ENCODE measurements at places on chromosomes 1 and 21.

- no peak for DNase-seq
Measured at GRCh38 chr21:44878053-44878982, 4.8 kb upstream of the PTTG1IP start.

- DNase-seq: no peak
Measured at GRCh38 chr21:43949499-43950208, 62.5 kb upstream of the TRAPPC10 start.

GRCh38 chr1:104195395-104195794 lies 445.7 kb downstream of the AMY1C start:
- DNase-seq: no peak

- DNase-seq: no peak
Measured at GRCh38 chr1:90957497-90957896, 64.3 kb downstream of the ZNF644 start.

GRCh38 chr1:224534731-224535130 lies 81.4 kb upstream of the CNIH3 start:
- no peak for DNase-seq

DNA sequence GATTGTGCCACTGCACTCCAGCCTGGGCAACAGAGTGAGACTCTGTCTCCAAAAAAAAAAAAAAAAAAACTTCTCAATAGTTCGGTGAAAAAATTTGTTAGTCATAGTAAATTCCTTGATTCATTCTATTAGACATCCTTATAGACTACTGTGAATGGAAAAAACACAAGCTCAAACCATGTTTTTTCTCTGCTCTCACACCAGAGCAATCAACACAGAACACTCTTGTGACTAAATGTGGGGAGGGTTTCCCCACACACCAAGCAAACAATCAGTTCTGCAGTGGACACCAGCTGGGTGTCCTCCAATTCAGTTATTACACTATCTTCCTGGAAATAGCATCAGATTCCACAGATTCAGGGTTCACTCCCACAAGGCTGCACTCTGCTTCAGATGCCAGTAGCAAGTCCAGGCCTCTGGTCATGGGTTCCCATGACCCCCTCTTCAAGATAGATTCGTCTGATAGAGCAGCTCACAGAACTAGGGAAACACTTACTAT lies 69.1 kb upstream of the TEKT2 start:
- no peak for DNase-seq

GRCh38 chr1:81706650-81707435 lies 93.9 kb upstream of the ADGRL2 start:
- no peak for DNase-seq

- DNase-seq: no peak
Measured at GRCh38 chr1:52795464-52795863, 47.1 kb upstream of the ZYG11A start.

DNA sequence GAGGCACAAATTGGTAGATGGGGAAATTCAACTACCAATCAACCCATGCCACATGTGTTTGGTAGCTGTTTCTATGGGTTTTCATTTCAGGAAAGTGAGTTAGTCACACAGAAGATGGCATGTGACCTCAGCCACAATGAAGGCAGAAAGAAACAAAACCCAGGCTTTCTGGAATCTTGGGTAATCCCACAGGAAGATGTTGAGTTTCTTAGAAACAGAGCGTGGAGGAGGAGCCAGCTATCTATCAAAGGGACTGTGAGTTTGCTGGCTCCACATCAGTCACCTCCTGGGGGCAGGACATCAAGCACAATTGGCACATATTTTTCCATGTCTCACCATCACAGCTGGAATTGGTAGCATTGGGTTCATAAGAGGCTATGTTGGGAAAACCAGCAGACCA lies 188.9 kb upstream of the PLXNA2 start:
- no peak for DNase-seq

- no peak for DNase-seq
Measured at GRCh38 chr1:115429884-115430283, 91.8 kb upstream of the NGF start.

DNA sequence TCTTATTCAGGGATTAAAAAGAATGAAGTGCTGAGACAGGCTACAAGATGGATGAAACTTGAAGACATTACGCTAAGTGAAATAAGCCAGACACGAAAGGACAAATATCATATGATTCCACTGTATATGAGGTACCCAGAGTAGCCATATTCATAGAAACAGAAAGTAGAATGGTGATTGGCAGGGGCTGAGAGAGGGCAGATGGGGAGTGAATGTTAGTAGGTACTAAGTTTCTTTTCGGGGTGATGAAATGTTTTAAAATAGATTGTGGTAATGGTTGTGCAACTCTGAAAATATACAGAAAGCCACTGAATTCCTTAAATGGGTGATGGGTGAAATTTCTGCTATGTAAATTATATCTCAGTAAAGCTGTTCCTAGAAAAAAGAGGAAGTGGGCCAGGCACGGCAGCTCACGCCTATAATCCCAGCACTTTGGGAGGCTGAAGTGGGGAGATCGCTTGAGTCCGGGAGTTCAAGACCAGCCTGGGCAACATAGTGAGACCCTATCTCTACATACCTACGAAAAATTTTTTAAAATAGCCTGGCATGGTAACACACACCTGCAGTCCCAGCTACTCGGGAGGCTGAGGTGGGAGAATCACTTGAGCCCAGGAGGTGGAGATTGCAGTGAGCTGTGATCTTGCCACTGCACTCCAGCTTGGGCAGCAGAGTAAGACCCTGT lies 15.9 kb downstream of the SLC27A3 start:
- DNase-seq: no peak

DNA sequence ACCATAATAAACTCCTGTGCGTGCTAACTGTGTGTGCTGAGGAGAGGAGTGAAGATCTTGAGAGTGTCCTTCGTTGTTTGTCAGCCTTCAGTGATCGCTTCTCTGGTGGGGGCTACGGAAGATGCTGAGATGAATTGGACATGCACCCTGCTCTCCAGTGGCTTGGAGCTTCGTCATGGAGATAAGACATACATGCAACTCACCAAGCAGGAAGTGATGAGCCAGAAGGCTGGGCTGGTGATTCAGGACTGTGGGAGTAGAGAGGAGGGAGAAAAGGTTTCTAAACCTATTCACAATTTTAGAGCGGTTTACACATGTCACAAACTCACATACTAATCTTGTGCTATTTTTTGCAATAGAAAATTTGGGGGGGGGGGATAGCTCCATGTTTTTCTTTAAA lies 128.9 kb upstream of the ADAR start:
- no peak for DNase-seq

- DNase-seq: no peak
Measured at GRCh38 chr1:39816415-39817090, 27.9 kb upstream of the BMP8B start.

GRCh38 chr1:213435715-213436114 lies 384.7 kb downstream of the RPS6KC1 start:
- no peak for DNase-seq

GRCh38 chr1:229164836-229165735 lies 105.8 kb upstream of the RAB4A start:
- DNase-seq: no peak

GRCh38 chr21:17195976-17196375 lies 316.9 kb upstream of the CXADR start:
- DNase-seq: no peak

DNA sequence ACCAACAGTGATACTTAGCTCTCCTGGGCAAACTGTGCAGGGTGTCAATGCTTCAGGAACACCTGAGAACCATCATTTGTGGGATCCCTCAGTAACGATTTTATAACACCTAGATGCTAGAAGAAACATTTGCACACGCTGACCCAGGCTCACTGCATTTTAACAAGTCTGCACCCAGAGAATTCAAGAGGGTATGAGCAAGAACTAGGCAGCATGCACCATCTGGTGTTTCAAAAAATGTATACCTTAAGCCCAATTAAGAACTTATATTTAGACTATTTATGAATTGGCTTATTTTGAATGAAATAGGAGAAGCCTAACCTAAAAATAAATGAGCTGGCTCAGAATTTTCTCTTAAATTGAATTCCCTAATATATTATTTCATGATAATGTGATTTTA lies 400.5 kb downstream of the GPATCH2 start:
- DNase-seq: no peak

DNA sequence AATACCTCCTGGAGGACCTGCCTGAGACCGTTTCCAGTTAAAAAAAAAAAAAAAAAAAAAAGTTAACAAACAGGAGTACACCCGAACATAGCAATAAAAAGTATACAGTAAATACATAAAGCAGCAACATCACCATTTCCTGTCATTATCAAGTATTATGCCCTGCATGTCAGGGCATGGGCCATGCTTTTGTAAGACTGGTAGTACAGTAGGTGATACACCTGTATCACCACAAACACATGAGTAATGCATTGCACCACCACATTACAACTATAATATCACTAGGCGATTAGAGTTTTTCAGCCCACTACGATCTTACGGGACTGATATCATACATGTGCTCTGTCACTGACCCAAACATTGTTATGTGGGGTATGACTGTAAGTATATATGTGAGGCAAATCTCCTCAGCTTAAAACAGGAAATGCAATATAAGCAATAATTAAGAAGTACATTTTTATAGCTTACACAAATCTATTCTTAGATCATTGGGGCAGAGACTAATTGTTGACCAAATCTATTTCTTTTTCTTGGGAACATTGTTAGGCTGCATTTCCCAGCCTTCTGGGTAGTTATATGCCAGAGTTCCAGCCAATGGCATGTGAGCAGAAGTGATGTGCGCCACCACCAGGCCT lies 98.1 kb downstream of the PLD5 start:
- DNase-seq: no peak

DNA sequence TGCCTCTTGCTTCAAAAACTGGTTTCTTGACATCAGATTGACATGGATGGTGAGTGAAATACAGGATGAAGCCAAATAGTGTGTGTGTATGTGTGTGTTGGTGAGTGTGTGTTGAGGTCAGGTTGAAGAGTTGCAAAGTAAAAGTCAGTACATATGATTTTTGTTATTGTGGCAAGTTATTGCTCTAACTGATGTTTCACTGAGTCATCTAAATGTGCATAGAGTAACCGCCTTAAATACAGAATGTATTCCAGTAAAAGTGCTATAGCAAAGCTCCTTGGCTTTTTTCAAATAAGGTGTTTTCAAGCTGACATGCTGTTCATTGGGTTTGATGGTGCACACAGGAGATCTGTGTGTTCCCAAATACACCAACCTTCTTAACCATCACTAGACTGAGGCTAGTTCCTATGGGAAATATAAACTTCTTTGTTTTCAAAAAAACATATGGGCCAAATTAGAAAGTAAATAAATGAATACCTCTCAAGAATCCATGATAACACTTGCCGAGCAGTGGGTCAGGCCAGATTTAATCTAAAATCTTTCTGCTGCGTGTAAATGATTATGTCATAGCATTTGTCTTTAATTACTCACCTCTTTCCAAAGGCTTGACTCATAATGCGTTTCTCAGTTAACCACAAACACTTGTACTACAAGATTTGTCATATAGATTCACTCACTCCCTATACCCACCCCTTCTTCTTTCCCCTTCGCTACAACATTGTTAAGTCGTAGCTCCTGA lies 151.1 kb downstream of the LYPLAL1 start:
- DNase-seq: no peak

DNA sequence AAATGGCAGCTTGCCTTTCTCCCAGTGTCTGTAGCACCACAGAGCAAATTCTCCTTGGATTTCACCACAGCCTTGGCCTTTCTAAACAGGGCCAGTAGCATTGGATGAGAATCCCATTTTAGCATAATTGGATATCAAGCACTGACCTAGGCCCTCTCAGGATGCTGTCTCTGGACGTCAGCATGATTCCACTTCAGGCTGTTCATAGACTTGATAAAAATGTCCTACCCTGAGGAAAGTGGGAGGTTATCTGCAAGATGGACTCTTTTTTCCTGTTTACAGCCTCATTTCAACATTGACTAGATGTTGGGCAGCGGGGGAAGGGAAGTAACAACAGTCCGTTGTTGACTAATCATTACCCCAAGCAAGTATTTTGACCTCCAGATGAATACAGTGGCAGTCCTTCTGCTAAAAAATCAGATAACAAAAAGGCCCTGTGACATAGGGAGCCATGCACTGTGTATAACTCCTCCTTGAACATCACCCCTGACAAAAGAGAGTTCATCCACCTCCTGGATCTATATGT lies 5.2 kb downstream of the NPL start:
- DNase-seq: no peak

- DNase-seq: no peak
Measured at GRCh38 chr21:25831300-25831960, 96.7 kb downstream of the GABPA start.

- DNase-seq: no peak
Measured at GRCh38 chr1:21933397-21934248, 3.5 kb downstream of the HSPG2 start.

- no peak for DNase-seq
Measured at GRCh38 chr1:5191470-5191869, 537.1 kb downstream of the AJAP1 start.

- DNase-seq: no peak
Measured at GRCh38 chr1:192968323-192968722, 90.8 kb downstream of the UCHL5 start.

DNA sequence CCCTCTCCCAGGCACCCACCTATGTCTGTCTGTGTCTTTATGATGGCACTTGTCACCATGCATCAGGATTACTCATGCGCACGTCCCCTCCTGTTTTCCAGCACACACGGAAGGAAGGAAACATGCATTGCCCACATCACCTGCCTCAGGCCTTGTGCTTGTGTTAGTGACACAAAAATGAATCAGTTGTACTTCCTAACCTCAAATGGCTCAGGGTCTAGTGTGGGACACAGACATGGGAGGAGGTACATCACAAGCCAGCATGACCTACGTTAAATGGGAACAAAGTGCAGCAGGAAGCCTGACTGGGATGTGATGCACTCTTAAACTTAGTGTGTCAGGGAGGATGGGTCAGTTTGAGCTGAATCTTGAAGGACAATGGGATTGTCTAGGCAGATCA lies 126.7 kb downstream of the TRABD2B start:
- DNase-seq: no peak

DNA sequence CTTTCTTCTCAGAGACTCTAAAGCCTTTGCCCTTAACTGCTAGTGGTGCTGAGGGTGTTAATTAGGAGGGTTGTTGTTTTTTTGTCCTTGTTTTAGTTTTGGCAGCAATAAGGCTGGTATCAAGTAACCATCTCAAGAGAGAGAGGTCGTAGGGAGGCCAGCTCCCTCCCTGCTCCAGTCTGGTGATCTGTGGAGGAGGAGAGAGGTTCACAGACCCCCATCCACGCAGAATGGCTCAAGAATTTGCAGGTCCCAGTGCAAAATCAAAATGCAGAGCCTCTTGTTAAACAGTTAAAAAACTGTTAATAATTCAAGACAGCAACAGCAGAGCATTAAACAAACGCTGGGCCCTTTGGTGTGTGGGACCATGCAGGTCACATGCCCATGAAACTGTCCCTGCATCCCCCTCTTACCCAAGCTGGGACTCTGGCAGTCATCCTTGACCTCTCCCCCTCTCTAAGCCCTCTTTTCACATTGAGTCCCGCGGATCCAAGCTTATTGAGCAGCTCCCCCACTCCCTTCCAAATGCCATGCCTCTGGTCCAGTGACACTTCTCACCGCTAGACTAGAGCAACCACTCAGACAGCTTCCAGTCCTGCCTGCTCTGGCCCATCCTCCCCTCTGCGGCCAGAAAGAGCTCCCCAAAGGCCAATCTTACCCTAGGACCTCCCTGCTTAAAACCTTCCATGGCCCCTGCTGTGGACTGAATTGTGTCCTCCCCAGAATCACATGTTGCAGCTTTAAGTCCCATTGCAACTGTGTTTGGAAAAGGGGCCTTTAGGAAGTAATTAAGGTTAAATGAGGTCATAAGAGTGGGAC lies 47.7 kb upstream of the RPL11 start:
- DNase-seq: no peak
